ENCODE measurements at places on chromosomes 11 and 22.
A peak's percentile ranks its signal among the peaks of the same experiment; 100 is the strongest.

DNA sequence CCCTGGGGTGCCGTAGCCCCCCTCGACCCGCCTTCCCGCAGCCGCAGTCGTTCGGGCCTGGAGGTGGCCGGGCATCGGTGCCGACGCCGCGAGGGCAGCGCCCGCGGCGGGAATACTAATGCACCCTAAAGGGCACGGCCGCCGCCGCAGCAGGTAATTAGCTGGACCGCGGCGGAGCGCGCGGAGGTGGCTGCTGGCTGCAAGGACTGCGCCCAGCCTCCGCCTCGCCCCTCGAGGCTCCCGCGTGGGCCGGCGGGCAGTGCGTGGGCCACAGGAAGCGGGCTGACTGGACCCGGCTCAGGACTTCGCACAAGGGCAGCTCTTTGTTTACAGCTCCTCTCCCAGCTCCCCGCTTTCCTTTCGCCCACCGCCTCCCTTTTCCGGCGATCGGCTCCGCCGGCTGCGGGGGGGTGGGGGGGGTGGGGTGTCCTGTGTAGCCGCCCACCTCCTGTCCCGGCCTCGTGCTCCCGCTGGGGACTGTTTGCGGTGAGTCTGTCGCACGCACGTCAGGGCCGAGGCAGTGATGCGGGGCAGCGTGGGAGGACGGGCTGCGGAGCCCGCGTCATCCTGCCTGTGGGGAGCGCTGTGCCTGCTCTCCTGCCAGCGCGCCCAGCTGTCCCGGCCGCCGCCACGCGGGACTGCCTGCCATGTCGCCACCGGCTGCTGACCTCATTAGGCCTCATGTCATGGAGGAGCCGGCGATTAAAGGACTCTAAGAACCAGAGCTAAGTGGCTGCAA lies 53.2 kb downstream of the GRIK4 start:
- DNase-seq: peak; percentile 15

- no peak for DNase-seq
Measured at GRCh38 chr11:125360066-125360465, 136.0 kb downstream of the FEZ1 start.

DNA sequence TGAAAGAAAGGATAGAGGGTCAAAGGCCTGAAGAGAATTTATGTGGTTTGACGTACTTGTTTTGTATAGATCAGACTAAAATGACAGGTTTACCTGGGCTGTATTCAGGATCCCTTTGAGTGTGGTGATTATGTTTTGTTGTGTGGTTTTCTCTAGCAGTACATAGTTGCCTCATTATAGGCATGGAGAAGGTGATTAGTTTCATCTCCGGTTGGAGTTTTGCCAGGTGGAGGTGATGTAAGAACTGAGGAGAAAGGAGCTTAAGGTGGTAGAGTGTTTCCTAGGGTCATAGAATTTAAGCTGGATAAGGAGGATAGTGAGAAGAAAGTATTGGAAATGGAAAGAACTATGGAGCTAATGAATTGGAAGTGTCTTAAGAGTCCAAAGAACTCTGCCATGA lies 229.0 kb downstream of the TMEM135 start:
- no peak for DNase-seq

DNA sequence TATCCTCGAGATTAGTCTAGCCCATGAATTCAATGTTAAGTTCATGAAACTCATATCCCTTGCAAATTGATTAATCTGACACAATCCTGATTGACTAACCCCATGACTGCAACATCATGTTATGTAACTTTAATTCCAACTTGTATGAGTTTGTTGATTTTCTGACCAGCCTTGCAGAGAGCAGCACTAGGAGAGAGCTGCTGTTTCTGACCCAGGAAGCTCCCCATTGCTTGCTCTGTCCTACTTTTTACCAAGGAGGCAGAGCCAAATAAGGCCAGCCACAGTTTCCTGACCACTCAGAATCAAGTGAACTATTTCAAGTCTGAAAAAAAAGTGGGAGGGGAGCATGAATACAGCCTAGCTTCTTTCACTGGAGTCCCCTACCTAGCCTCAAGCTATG lies 13.2 kb downstream of the MPZL3 start:
- DNase-seq: no peak

- no peak for DNase-seq
Measured at GRCh38 chr11:8329847-8330361, 66.2 kb upstream of the LMO1 start.

GRCh38 chr11:19989191-19989590 lies 171.1 kb downstream of the DBX1 start:
- DNase-seq: no peak
